ENCODE measurements at places on chromosomes 13 and 19.
A peak's percentile ranks its signal among the peaks of the same experiment; 100 is the strongest.

- no peak for DNase-seq
These were observed 5.8 kb downstream of the DYRK1B start for GRCh38 chr19:39828015-39828653.

GRCh38 chr13:105333416-105333815 lies 1202.0 kb downstream of the EFNB2 start:
- DNase-seq, result no peak

DNA sequence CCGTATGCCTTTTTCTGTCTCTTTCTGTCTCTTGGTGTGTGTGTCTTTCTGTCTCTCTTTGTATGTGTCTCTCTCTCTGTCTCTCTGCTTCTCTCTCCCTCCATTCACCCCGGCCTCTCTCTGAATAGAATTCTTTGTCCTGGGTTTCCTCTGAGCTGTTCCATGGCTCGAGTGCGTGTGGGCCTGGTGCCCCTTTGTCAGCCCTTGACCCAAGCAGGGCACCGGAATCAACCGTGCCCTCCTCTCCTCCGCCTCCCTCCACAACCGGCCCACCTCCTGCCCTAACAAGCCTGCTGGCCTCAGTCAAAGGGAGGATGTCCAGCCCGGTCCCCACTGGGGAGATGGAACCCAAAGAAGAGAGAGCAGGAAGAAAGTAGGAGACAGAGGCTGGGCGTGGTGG lies 3.2 kb downstream of the AXL start:
- DNase-seq, result no peak

DNA sequence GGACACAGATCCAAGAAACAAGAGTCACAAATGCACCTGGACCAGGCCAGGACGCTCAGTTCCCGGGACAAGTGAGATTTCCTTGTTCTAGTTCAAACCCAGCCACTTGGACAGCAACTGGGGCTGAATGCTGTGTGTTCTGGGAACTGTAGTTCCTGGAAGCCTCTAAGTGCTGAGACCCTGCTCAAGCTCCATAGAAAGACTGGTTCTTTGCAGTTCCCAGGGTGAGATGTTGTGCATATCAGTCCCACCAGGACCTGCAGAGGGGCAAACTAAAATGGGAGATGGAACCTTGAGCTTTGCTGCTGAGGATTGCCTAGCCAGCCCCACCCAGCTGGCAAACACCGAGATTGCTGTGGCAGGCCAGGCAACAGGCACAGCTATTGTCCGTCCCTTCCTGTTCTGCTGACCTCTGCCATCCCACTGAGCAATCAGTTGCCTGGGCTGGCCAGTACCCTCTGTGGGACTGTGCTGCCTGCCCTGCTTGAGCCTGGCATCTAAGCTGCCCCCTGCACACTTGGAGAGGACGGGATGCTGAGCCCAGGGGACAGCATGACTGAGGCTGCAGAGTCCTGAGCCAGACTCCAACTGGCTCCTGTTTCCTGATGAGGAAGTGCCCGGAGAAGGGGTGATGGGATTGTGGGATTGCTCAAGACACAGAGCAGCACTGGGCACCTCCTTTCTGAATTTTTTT lies 1.4 kb upstream of the GIPC1 start:
- no peak for DNase-seq

DNA sequence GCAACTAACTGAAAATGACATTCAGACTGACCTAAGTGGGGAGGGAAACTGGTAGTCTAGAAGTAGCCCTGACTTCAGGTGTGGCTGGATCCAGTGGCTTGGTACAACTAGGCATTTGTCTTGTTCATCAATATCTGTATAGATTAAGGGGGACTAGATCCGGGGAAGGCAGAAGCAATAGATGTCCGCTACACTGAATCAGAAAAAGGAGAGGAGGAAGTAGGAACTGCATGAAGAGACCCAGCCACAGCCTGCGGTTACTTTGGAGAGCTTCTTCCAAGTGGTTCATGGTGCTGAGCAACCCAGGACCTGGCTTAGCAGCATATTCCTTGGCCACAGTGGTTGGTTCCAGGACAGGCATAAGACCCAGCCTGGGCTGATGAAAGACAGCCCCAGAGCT lies 9.9 kb upstream of the PRODH2 start:
- no peak for DNase-seq

- DNase-seq, result no peak
These were observed 1.1 kb downstream of the IL17D start for GRCh38 chr13:20704459-20705069.

DNA sequence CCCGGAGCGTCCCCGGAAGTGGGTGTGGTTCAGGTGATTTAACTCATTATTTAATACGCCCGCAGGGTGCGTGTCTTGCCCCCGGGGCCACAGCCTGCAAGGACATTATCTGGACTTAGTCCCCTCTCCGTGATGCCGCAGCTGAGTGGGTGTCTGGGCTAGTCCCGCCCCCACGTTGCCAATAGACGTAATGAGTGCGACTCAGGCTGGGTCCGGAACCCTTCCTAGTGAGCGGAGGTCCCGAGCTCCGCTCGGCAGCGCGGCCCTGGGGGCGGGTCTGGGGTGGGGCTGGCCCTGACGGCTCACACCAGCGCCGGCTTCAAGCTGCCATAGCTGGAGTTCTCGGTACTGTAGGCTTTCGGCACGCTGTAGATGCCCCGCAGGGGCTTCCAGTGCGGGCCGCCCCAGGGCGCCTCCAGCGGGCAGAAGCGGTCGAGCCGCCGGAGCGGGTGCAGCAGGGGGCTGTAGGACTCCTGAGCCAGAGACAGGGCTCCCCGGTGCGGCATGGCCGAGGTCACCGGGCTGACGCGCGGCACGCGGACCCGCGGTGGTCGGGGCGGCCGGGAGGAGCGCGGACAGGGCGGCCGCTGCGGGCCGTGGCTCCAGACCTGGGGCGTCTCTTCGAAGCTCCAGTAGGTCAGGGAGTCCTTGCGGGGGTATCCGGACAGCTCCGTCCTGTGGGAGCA lies 918 bp upstream of the LHB start:
- peak; percentile 34 for DNase-seq

- DNase-seq, result peak; percentile 35
These were observed 2.7 kb downstream of the TPM4 start for GRCh38 chr19:16078759-16079707.

GRCh38 chr13:46620471-46620870 lies 67.5 kb downstream of the LRCH1 start:
- DNase-seq, result no peak

DNA sequence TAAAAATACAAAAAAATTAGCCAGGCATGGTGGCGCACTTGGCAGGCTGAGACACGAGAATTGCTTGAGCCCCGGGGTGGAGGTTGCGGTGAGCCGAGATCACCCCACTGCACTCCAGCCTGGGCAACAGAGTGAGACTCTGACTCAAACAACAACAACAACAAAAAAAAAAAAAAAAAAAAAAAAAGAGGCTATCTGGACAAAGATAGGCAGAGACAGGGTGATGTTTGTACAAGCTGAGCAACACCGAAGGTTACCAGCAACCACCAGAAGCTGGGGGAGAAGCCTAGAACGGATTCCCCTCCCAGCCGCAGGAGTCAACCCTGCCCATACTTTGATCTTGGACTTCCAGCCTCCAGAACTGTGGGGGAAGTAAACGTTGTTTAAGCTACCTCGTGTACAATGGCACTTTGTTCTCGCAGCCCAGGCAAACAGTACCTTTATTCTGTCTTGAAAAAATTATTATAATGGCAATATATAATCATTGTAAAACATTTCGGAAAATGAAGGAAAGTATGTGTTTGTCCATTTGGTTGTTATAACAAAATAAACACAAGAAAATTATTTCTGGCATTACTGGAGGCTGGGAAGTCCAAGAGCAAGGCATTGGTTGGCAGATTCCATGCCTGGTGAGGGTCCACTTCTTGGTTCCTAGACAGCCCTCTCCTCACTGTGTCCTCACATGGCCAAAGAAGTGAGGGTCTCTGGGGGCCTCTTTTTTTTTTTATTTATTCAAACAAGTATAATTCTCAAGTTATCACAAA lies 39.8 kb upstream of the LATS2 start:
- DNase-seq, result no peak

- DNase-seq, result no peak
These were observed 9.0 kb upstream of the ASF1B start for GRCh38 chr19:14145381-14145780.

All from stimulated activated CD8-positive, alpha-beta memory T cell treated with anti-CD3 and anti-CD28 coated beads, Interleukin-4, amount 100 ng/mL, for 1 hour (primary cell).